ENCODE measurements at places on chromosomes 12 and 14.

DNA sequence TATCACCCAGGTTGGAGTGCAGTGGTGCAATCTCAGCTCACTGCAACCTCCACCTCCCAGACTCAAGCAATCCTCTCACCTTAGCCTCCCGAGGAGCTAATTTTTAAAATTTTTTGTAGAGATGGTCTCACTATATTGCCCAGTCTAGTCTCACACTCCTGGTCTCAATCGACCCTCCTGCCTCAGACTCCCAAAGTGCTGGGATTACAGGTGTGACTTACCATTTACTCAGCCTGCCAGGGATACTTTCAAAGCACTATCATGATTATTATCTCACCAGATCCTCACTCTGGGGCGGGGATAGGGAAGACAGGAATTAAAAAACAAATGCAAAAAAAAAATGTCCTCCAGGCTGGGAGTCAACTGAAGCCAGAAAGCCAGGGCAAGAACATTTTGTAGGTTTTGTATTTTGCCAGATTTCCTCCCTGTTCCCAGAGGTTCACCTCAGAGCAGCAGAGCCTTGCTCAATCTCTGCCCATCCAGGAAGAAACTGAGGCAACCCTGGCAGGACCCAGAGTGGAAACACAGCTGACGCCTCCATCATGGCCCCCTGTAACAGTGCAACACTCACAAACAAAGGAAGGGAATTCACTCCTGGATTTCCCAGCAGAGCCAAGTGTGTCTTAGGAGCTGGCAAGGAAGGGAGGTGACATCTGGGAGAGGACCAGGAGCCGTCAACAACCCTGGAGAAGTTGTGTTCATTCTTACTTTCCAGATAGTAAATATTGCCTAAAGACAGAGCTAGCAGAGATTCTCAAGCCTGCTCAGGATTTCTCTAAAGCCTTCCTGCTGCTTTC, 73.9 kb downstream of the IRF2BPL start:
- no peak for DNase-seq

DNA sequence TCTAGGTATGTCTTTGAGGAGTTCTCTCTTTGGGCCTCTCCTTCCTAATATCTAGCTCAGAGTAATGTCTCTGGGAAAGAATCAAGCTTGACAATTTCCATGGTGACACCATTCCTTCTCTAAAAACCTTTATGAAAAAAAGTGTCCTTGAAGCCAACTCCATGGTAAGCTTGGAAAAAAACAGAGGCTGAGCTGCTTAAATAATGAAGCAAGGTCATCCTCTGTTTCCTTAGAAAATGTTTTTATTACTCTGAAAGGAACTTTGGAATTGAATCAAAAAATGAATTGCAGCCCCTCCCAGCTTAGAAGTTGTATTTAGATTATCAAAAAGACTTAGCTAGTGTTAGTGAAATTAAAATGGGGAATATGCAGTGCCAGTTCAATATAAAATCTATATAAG, 166.1 kb upstream of the KITLG start:
- DNase-seq, result no peak

DNA sequence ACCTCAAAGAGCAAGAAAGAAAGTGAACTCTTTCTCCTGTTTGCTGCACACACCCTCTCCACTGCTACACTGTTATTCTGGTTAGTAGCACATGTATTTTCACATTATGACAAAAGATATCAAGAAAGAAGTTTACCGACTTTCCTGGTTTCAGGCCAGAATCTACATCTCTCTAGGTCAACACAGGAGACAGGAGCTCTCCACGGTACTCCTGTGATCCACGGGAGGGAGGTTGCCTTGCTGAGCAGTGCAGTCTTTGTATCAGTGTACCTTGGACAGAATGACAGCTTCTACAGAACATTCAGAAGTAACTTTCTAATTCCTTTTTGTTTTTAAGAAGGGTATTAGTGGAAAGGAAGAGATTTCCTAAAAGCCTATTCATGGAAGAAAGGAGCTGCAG, 805.6 kb downstream of the NRXN3 start:
- no peak for DNase-seq

GRCh38 chr12:120939523-120939922, 35.4 kb upstream of the SPPL3 start:
- no peak for DNase-seq

GRCh38 chr12:50219544-50219943, 52.4 kb upstream of the CERS5 start:
- DNase-seq, result no peak

DNA sequence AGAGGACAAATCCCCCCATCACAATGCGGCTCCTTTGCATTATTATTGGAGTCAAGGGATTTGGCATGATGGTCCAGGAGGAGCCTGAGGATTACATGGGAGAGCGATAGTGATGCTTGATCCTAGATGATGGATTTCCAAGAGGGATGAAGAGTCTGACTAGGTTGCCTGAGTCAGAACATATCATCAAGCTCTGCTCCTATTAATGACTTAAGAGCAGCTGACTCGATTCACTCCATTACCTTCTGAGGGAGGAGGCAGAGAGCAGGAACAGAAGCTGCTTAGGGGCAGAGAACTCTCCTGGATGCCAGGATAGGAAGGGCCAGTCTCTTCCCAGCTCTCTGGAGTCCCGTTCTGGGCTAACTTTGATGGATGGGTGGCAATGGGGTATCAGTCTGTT, 54.0 kb upstream of the CISTR start:
- no peak for DNase-seq

DNA sequence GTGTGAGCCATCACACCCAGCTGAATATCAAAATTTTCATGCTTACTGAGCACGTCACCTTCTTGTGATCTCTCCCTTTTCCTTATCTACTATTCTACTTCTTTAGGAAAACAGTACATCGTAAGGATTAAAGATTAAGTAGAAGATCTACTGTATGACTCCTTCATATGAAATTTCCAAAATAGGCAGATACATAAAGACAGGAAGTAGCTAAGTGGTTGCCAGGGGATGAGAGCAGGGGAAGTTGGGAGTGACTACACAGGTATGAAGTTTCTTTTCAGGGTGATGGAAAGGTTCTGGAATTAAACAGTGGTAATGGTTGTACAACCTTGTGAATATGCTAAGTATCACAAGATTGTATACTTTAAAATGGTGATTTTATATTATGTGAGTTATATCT, 36.5 kb upstream of the CERS5 start:
- no peak for DNase-seq

GRCh38 chr14:92481386-92481785, 32.2 kb upstream of the RIN3 start:
- no peak for DNase-seq

DNA sequence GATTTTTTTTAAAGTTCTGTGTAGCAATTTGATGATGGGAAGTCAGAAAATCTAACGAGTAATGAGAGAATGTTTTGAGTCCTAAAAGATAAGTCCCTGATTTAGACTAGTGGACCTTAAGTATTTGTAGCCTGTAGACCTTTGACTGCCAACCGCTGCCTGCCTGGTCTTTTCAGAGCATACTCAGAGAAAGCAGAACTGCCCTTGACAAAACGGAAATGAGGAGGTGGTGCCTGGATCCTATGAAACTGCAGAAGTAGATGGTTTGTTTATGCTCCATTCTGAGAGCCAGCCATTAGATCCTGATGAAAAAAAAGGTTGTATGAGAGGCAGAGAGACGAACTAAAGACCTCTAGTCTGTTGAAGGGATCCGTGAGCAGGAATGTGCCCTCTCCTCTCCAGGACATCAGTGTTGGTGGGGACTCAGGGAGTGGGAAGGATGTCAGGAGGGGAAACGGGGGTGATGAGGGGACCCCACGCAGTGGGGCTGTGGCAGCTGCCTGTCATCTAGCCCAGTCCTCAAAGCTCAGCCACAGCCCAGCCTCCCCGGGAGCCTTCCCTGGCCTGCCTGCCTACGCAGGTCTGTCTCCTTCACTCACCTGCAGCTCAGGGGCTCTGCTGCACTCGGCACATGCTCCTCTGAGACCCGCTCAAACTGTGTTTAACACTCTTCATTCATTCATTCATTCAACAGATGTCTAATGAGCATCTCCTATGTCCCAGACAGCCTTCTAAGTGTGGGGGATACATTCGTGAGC, 447.5 kb downstream of the AACS start:
- DNase-seq, result no peak

GRCh38 chr12:127240249-127240929, 1026.6 kb upstream of the TMEM132C start:
- DNase-seq, result no peak

GRCh38 chr12:15368812-15369211, 46.5 kb downstream of the PTPRO start:
- DNase-seq, result no peak

GRCh38 chr12:101925935-101926334, 48.6 kb downstream of the DRAM1 start:
- no peak for DNase-seq

GRCh38 chr14:95557832-95558231, 23.0 kb downstream of the GLRX5 start:
- DNase-seq, result no peak

DNA sequence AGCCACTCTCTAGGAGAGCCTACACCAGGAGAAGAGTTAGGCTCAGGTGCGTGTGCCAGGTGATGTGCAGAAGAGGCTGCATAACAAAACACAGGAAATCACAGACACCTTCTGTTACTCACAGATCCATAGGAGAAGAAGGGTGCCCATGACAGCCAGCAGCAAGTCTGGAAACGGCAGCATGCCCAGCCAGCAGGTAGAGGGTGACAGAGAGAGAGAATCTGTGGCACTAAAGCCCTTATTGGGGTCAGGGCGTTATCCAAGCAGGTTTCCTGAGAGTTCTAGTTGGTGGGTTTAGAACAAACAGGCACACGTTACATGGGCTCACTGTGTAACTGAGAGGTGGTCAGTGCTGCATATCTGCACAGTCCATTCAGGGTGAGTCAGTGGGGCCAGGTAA, 14.9 kb upstream of the SLC8A3 start:
- DNase-seq, result no peak

- no peak for DNase-seq
Observed at GRCh38 chr12:98062464-98063245, 452.7 kb upstream of the TMPO start.

DNA sequence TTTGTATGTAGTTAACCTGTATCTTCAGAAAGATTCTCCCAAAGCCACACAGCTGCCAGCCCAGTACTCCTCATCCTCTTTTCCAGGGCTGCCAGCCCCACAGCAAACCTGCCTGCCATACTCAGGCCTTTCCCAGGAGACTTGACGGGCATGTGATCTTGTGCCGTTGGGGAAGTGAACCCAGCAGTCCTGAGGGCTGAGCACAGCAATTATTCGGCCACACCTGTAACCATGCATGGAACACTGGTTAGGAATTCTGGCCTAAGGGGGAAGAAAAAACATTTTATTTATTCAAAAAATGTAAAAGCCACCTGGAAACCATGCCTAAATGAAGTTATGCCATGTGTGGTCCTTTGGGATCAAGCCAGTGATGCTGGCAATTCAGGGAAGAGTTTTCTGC, 145.3 kb downstream of the GRIN2B start:
- DNase-seq, result no peak

- DNase-seq, result peak; percentile 52
Observed at GRCh38 chr12:111068290-111068689, 147.9 kb upstream of the MYL2 start.

- no peak for DNase-seq
Observed at GRCh38 chr14:105910426-105910825, 384.0 kb downstream of the TMEM121 start.

DNA sequence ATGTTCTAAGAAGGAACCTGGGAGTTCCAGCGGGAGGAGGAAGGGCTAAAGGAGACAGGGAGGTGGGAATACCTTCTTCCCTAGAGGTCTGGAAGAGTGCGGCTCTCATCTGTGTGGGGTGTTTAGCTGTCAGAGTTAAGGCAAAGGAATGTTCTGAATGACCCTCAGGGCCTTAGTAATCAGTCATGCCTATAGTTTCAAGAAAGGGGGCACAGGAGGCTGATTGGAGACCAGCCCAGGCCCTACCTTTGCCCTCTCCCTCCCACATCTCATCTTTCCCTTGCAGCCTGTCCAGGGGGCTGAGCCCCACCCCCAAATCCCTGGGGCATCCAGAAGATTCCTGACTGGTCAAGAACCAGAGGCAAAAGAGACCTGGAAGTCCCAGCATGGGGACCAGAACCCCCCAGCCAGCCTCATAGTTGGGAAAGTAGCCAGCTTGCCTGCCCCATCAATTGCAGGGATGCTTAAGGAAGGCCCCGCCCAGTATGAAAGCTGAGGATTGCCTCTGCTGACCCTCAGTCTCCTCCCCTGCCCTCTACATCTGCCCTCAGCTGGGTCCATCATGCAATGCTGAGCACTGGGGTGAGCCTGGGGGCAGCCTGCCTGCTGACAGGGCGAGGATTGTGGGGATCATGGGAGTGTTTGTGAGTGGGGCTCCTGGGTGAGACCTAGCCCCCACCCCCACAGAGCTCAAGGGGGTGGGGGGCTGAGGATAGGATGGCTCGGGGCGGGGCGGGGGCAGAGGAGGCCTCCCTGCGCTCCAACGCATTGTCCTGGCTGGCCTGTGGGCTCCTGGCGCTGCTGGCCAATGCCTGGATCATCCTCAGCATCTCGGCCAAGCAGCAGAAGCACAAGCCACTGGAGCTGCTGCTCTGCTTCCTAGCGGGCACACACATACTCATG, 1.8 kb downstream of the GPR162 start:
- DNase-seq, result peak; percentile 31

- DNase-seq, result no peak
Observed at GRCh38 chr14:68924186-68925158, 54.6 kb downstream of the ACTN1 start.

DNA sequence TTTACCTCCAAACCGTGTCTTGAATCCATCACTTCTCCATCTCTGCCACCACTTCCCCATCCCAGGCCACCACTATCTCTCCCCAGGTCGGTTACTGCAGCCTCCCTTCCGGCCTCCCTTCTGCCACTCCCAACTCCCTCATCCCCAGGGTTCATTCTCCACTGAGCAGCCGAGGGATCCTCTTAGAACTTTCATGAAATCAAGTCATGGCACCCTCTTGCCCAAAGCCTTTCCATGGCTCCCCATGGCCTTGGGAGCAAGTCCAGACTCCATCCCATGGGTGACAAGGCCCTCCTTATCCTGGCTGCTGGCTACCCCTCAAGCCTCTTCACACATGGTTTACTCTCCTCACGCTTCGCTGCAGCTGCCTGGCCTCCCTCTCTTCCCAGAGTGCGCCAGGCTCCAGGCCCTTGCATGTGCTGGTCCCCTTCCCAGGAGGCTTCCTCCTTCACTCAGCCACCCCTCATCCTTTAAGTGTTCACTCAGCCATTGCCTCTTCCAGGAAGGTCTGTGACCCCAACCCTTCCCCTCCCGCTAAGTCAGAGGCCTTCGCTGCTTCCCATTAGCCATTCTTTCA, 17.9 kb upstream of the SH2B3 start:
- DNase-seq, result no peak

GRCh38 chr12:107530701-107531100, 154.9 kb upstream of the PWP1 start:
- no peak for DNase-seq

GRCh38 chr14:81394739-81395138, 5.4 kb downstream of the STON2 start:
- no peak for DNase-seq
